ENCODE measurements at places on chromosomes 2 and 18.

GRCh38 chr18:42025974-42026625 lies 71.1 kb downstream of the PIK3C3 start:
- DNase-seq: no peak

- DNase-seq: no peak
These were observed 26.2 kb downstream of the KLF7 start for GRCh38 chr2:207139552-207139951.

DNA sequence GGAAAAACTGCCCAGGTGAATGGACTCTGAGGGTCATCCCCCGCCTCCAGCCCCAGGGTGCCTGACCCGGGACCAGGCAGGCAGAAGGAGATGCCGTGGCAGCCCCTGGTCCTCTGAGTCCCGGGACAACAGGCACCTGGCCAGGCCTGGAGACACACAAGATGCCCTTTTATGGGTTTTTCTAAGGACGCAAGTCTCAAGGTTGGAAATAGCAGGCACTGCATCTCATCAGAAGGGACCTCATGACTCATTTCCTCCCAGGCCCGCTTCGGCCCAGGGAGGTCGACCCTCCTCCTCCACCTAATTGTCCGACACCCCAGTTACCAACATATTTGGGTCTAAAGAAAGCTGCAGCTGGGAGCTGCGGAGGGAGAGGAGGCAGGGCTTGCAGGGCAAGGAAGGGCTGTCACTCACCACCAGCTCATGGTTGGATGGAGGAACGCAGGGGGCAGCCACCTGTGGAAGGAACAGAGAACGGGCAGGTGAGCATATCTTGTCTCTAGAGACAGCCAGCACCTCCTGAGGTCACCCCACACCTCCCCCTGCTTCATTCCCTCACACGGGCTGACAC lies 82.9 kb downstream of the TNS1 start:
- no peak for DNase-seq

- no peak for DNase-seq
These were observed 153.6 kb downstream of the COL4A4 start for GRCh38 chr2:227010433-227010832.

GRCh38 chr2:241061275-241061674 lies 40.8 kb downstream of the MTERF4 start:
- no peak for DNase-seq

- no peak for DNase-seq
These were observed 3.2 kb downstream of the TNS1 start for GRCh38 chr2:217999595-217999959.

DNA sequence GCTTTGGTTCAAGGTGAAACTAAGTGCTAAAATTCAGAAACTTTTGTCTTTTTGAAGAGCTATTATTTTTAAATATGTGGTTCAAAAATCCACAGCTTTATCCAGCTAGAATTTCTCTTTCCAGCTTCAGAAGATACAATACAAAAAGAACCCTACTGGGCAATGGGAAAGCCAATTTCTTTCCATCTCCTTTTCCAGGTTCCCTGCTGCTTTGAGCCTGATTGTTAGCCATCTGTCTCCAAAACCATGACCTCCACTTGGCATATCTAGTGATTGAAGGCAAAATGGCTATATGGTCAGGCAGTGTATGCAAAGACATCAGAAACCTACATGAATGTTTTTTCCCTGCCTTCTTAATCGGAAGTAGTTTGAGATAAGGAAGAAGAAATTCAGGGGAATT lies 134.1 kb downstream of the KCNH7 start:
- DNase-seq: no peak

GRCh38 chr2:173667415-173667814 lies 297.8 kb downstream of the SP3 start:
- no peak for DNase-seq

DNA sequence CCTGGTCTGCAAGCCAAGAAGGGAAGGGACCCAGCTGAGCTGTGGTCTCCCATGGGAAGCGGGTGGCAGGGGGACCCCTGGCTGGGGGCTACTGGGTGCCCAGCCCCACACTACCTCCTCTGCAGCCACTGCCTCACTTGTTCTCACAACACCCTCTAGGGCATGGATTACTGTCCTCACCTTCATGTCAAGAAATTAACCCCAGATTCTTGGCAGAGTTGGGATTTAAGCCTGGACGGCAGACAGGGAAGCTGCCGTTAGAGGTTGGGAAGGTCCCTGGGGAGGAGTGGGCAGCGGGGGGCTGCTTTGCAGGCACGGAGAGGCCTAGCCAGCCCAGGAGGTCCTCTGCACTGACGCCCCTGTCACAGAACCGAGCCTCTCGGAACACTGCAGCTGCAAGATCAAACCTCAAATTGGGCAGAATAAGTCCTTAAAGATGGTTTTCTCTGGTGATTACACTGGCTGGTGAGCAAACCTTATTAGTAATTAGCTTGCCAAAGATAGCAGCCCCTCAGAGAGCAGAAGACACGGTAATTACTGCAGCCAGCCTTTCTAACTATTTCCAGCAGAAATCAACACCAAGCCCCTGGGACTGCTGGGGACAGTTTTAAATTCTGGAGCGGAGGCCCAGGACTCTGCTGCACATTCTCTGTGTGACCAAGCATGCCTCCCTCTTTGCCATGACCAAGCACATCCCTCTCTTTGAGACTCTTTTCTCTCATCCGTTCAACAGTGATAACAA lies 35.9 kb downstream of the KCNF1 start:
- DNase-seq: no peak

DNA sequence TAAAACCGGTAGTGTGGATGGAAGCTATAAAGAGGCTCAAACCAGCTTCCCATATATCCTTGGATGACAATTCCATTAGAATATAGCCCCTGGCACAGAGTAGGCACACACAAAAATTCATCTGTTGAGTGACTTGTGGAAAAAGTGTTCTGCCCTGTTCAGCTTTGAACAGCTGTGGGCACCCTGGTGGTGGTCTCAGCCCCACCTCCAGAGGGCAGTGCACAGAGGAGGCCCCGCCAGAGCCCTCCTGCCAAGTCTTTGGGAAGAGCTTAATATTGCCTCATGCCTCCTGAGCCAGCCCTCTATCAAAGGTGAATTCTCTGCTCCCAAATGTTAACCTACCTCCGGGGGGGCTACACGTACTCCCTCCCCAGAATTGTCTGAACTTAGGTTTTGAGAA lies 30.4 kb downstream of the EPAS1 start:
- DNase-seq: no peak

DNA sequence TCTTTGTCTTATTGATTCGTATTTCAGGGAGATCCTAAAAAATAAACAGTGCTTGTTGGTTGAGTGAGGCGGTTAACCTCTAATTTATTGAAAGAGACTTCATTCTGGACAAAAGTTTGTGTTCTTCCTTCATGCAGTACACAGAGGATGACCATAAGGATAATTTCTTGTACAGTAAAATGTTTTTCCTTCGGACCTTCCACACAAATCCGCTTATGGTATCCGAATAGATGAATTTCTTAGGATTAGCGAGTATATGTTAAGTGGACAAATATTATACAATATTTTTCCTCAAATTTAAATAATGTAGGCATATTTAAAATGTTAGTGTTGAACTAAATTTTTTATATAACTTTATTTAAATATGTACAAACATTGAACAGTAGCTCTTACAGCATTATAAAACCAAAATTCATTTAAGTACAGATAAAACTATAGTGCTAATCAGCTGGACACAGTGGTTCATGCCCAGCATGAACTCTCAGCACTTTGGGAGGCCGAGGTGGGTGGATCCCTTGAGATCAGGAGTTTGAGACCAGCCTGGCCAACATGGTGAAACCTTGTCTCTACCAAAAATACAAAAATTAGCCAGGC lies 84.4 kb downstream of the LPIN1 start:
- no peak for DNase-seq

GRCh38 chr18:47585136-47585535 lies 333.7 kb upstream of the SKOR2 start:
- no peak for DNase-seq

- no peak for DNase-seq
These were observed 72.7 kb upstream of the MAP3K20 start for GRCh38 chr2:173002751-173003541.

GRCh38 chr2:128608921-128609880 lies 290.5 kb upstream of the HS6ST1 start:
- no peak for DNase-seq

- no peak for DNase-seq
These were observed 8.8 kb downstream of the PLCL1 start for GRCh38 chr2:197813093-197813787.

GRCh38 chr2:232888839-232889529 lies 18.9 kb downstream of the SNORC start:
- no peak for DNase-seq

DNA sequence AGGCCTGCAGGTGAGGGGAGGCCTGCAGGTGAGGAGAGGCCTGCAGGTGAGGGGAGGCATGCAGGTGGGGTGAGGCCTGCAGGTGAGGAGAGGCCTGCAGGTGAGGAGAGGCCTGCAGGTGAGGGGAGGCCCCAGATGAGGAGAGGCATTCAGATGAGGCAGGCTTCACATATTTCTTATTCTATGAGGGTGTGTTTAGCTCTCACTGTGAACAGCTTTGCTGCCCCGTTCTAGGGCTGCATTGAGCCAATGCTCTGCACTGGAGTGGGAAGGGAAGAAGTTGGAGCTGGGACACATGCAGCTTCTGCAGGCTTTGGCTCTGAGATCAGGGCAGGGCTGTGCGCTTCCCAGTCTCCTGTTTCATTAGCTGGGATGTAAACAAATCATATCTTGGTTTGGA lies 19.5 kb downstream of the TPO start:
- no peak for DNase-seq

DNA sequence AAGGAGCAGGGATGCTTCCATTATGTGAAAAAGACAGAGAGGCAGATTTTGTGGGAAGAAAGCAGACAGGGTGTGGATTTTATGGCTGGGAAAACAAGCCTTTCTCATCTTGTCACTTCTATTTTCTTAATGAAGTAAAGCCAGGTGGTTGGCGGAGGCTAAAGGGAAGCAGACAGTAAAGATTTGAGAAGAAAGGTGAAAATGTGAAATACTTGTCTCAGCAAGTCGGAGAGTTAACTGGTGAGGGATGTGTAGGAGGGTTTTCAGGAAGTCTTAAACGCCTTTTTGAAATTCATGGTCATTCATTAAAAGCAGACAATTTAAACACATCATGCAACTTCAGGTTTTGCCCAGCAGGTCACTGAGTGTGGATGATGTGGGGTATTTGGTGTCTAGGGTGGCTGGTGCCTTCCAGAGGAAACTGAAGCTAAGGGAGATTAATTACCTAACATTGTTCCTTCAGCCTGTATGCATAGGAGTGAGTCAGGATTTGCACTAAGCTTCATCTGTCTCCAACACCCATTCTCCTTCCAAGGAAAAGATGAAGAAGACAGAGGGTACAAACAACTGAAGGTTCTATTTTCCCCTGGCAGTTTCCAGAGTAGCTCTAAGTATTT lies 20.7 kb downstream of the SLC14A2 start:
- no peak for DNase-seq

- DNase-seq: no peak
These were observed 3.2 kb upstream of the LIMS2 start for GRCh38 chr2:127678531-127678930.

DNA sequence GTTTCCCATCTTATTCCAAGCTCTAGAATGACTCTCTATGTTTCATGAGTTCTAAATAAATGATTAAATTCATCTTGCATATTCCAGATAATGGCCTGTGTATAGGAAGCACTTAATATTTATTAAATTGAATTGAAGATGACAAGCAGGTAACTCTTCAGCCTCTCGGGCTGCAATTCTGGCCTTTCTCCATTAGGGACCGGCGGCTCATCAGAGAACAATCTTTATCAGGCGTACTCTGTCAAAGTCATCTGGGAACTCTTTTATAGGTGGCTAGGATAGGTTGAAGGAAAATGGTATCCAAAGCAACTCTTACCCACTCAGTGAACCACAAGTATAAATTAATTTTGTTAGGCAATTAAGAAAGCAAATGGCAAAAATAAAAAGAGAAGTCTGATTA lies 308.5 kb downstream of the NOL4 start:
- no peak for DNase-seq

GRCh38 chr2:29247336-29247914 lies 132.2 kb downstream of the CLIP4 start:
- DNase-seq: no peak

GRCh38 chr18:53147472-53147871 lies 807.5 kb downstream of the DCC start:
- DNase-seq: no peak

- no peak for DNase-seq
These were observed at the start of gene LHCGR for GRCh38 chr2:48755473-48755872. Gene LHCGR (minus strand): TSS chr2:48755724. CDS start chr2:48755671, 53 bp downstream.

DNA sequence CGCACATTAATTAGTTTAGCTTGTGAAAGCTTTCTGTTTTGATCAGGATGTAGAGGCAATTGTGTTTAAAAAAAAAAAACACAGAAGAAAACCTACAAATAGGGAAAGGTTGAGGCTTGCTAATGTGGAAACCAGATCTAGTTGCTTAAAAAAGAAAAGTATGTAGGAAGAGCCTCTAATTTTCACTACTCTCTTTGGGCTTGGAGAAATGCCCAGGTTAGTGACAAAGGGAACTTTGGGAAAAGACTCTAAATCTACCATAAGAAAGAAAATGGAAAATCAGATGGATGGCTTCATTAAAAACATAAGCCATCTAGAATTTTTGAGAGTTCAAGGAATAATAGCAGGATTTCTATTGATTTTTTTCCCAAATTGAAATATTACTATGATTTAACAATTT lies 47.3 kb upstream of the SLC38A11 start:
- no peak for DNase-seq

- no peak for DNase-seq
These were observed 21.4 kb upstream of the RUFY4 start for GRCh38 chr2:218047536-218048225.

GRCh38 chr2:64626963-64627760 lies 26.6 kb downstream of the SERTAD2 start:
- no peak for DNase-seq

GRCh38 chr2:196783431-196784094 lies 15.9 kb downstream of the GTF3C3 start:
- DNase-seq: no peak

DNA sequence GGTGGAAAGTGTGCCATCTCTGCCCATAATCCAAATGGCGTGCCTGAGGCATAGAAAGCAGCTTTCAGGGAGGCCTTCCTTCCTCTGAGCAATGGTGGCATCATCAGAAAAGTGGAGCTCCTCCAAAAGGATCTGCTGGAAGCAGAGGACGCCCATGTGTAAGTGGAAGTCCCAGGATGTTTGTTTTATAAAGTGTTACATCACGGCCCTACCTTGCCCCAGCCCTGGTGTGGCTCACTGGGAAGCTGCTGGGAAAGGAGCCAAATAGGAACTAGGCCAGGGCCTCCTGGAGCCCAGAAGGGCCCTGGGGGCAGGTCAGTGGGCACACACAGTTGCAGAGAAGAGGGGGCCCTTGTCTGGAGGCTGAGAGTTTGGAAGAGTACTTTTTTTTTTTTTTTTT lies 4.2 kb upstream of the ODC1 start:
- no peak for DNase-seq

GRCh38 chr2:145654746-145655145 lies 1134.8 kb upstream of the ZEB2 start:
- DNase-seq: no peak
